Renal pelvis (tissue), 12 donors: ENCODE measurements at places on chromosomes 4 and X. TPM values are rescaled to one million over a fixed set of nuclear protein-coding genes. Genes with fewer than 3 reads are reported as not detected.

The MTMR8 gene
- polyA plus RNA-seq, result 1.7 TPM

The GAGE2A gene
- not detected for polyA plus RNA-seq

The CYSLTR1 gene
- 1.4 TPM for polyA plus RNA-seq

The CFAP99 gene
- 1.3 TPM for polyA plus RNA-seq

The TMPRSS11D gene
- not detected for polyA plus RNA-seq

The HHIP gene
- 4.2 TPM for polyA plus RNA-seq

The ARMCX1 gene
- 45.9 TPM for polyA plus RNA-seq

The HTN3 gene
- polyA plus RNA-seq, result not detected

The AMOT gene
- 80.5 TPM for polyA plus RNA-seq

The SULT1B1 gene
- 0.89 TPM for polyA plus RNA-seq

The BOD1L1 gene
- polyA plus RNA-seq, result 69.2 TPM

The CT45A2 gene
- polyA plus RNA-seq, result not detected

The GPRIN3 gene
- 5.9 TPM for polyA plus RNA-seq

The SPANXA1 gene
- not detected for polyA plus RNA-seq

The SLC2A9 gene
- polyA plus RNA-seq, result 10.3 TPM

The PTCHD1 gene
- 0.43 TPM for polyA plus RNA-seq

The FAM120C gene
- polyA plus RNA-seq, result 10.7 TPM

The GPR82 gene
- 0.10 TPM for polyA plus RNA-seq

The PSAPL1 gene
- not detected for polyA plus RNA-seq

The RPL10 gene
- polyA plus RNA-seq, result 3,543 TPM

The LYAR gene
- 21.1 TPM for polyA plus RNA-seq

The MAPK10 gene
- polyA plus RNA-seq, result 54.5 TPM

The ARAP2 gene
- polyA plus RNA-seq, result 4.6 TPM

The UPF3B gene
- 31.4 TPM for polyA plus RNA-seq

The EREG gene
- polyA plus RNA-seq, result 0.19 TPM

The SPON2 gene
- polyA plus RNA-seq, result 14.7 TPM

The GABRG1 gene
- polyA plus RNA-seq, result 0.10 TPM

The OPN1MW2 gene
- not detected for polyA plus RNA-seq

The PRKX gene
- 12.4 TPM for polyA plus RNA-seq

The RRH gene
- polyA plus RNA-seq, result 0.94 TPM
